Pericardium fibroblast (primary cell): ENCODE measurements at places on chromosomes 12 and 14. TPM values are rescaled to one million over a fixed set of nuclear protein-coding genes. Genes with fewer than 3 reads are reported as not detected.

CLEC1A gene
- 0.09 and 0.23 TPM in 2 replicates for total RNA-seq

SLC10A1 gene
- total RNA-seq: not detected in 2 replicates

PLD4 gene
- under 0.01 TPM in 1 of 2 replicates, not detected in the other for total RNA-seq

TBX3 gene
- 6.0 and 11.7 TPM in 2 replicates for total RNA-seq

ADGRD1 gene
- total RNA-seq: 18.2 and 22.0 TPM in 2 replicates

REC8 gene
- 15.1 and 18.4 TPM in 2 replicates for total RNA-seq

REM2 gene
- total RNA-seq: not detected in 2 replicates

KRT78 gene
- not detected in 2 replicates for total RNA-seq

CLEC4E gene
- not detected in 2 replicates for total RNA-seq

LRCOL1 gene
- total RNA-seq: not detected in 2 replicates

TSHR gene
- total RNA-seq: not detected in 2 replicates

OR6C75 gene
- total RNA-seq: not detected in 2 replicates

TRIM9 gene
- total RNA-seq: 0.09 and 0.47 TPM in 2 replicates

NAV3 gene
- total RNA-seq: 38.4 and 55.0 TPM in 2 replicates

DIO3 gene
- not detected in 2 replicates for total RNA-seq
